Activated B cell treated with CpG ODN at 0.5 μM for 24 hours (primary cell): ENCODE measurements at places on chromosomes 6 and 20. TPM values are rescaled to one million over a fixed set of nuclear protein-coding genes. Genes with fewer than 3 reads are reported as not detected.

DNA sequence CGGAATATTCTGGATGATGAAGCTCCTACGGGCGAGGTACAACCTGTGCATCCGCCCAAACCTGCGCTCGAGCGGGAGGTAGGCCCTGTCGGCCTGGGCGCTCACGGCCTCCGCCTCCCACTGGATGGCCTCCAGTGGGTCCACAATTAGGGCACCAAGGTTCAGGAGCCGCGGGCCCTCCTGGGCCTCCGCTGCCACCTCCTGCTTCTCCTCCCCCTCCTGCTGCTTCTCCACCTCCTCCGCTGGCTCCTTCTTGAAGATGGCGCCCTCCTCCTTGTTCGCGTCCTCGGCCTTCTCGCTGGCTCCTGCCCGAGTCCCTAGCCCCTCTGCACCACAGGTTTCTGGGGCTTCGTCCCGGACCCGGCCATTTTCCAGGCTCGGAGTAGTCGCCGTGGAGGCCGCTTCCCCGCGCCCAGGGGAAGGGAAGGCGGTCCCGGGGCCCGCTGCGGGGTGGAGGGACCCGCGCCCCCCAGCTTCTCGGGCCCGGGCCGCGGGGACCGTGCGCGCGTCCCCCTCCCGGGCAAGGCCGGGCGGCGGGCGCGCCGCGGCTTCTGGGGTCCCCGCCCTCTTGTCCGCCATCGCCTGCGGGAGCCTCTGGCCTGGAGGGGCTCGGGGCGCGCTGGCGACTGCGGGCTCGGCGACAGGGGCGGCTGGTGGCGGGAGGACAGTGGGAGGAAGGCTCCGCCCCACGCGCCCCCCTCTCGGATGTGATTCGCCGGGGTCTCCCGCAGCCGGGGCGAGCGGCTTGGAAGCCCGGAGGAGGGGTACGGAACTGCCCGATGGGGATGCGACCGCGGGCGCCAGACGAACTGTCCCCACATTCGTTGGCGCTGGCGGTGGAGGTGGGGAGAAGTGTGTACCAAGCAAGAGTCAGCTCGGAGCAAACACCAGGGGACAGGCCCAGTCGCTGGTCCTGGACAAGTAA, 17.6 kb downstream of the PLAGL2 start:
- H3K36me3 ChIP-seq: peaks cover 19% of the 10 kb centered on the region
- no peak for DNase-seq
- H3K4me1 ChIP-seq: peaks cover 16% of the 10 kb centered on the region
- H3K27me3 ChIP-seq: peaks cover 4% of the 10 kb centered on the region
- no peak overlapping the region for H3K27ac ChIP-seq

DNA sequence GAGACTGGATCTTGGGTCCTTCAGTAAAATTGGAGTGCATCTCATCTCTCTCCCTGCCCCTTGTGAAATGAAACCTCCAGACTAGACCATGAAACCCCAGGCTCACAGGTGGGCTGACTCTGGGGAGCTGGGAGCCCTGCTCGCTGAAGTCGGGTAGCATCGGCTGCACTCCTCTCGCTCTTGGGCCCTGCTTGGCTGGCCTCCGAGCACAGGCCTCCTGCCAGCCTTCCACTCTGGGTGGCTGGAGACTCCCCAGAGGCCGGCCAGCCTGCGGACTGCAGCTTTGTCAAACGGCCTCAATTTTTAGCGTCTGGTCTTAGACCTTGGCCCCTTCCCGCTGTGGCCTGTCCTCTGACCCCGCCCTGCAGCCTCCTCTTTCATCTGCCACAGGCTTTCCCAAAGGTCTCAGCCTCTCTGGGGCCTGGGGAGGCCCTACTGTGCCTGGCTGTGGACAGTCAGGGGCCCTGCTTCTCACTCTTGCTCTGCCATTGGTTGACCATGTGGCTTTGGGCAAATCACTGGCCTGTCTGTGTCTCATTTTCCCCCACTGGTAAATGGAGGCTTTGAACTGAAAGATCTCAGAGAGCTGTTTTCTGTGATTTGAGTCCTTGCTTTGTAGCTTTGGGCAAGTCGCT, 45.1 kb downstream of the SRC start:
- no peak overlapping the region for H3K27ac ChIP-seq
- H3K27me3 ChIP-seq: no peaks in the 10 kb centered on the region
- peaks cover 2% of the 10 kb centered on the region for H3K4me1 ChIP-seq
- peaks cover 21% of the 10 kb centered on the region for H3K36me3 ChIP-seq

DNA sequence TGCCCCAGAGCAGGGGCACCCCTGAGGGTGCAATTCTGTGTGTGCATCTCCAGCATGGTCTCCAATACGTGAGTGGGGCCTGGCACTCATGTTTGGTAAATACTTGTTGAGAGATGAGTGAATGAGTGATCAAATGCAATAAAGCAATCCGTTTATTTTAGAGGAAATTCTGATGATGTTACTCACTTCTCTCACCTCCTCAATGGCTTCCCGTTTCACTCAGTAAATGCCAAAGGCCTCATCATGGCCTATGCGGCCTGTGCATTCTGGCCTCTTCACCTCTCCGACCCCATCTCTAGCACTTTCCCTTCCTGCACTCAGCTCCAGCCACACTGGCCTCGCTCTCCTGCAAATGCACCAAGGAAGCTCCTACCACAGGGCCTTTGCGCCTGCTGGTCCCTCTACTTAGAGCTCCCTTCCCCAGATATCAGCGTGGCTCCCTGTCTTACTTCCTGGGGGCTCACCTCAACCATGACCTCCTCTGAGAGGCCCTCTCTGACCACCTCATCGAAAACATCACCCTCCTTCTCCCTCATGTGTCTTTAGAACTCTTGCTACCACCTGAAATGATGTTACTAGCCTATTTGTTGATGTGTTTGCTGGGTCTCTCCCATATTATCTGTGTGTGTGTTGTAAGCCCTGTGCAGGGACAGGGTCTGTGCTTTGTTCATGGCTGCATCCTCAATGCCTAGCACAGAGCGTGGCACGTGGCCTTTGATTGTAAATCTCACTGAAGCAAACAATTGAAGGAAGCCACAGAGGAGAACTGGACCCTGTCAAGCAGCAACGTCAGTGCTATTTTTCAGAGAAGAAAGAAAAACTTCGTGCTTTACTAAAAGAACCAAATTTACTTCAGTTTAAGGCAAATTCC, 42.6 kb downstream of the RAB44 start:
- H3K27me3 ChIP-seq: no peaks in the 10 kb centered on the region
- DNase-seq: no peak
- peaks cover 74% of the 10 kb centered on the region for H3K4me1 ChIP-seq
- peak overlapping the region; percentile 77 for H3K27ac ChIP-seq
- H3K4me3 ChIP-seq: peak overlapping the region; percentile 42
- peaks cover 34% of the 10 kb centered on the region for H3K36me3 ChIP-seq

GRCh38 chr6:70385901-70386300, 27.4 kb upstream of the FAM135A start:
- no peaks in the 10 kb centered on the region for H3K36me3 ChIP-seq
- H3K27me3 ChIP-seq: peaks cover 9% of the 10 kb centered on the region
- H3K4me3 ChIP-seq: no peak overlapping the region
- no peak for DNase-seq
- no peak overlapping the region for H3K27ac ChIP-seq

- H3K27me3 ChIP-seq: no peaks in the 10 kb centered on the region
- DNase-seq: peak; percentile 79
- no peaks in the 10 kb centered on the region for H3K36me3 ChIP-seq
- peaks cover 4% of the 10 kb centered on the region for H3K4me1 ChIP-seq
- no peak overlapping the region for H3K4me3 ChIP-seq
These were observed 3.5 kb downstream of the MYLK2 start for GRCh38 chr20:31822421-31823330.

DNA sequence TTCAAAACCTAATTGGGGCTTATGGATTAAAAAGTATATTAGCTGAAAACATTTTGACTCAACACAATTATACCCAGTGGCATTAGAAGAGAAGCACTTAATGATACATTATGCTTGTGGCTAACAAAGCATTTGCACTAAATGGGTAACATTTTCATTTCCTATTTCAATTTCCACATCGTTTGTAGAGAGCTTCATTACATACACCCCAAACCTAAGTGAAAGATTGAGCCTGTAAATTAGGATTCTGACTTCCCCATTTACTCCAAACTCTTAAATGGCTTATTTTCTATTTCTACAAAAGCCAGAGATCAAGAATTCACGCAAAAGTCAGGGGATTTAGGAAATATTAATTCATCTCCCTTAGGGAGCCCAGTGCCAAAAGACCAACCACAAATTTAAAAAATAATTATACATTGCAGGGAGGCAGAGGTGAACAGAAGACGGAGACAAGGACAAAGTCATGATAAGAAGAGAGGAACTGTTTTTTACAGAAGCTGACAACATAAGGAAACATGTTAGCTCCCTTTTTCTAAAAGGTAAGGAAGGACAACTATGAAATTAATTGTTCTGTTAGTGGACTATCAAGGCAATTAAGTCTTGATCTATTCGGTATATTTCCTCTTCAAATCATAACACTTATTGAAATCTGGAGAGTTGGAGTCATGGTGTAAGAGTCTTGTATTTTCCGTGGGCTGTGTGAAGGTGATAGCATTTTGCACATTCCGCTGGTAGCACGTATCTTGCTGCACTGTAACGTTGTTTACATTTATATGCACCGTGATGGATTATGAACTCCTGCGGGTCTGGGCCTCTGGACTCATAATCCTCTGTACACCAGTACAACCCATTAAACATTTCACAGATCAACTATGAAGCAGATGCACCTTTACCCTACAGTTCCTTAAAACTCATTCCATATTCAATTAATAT, 24.8 kb upstream of the EZR start:
- H3K4me1 ChIP-seq: peaks cover 35% of the 10 kb centered on the region
- peak overlapping the region; percentile 28 for H3K4me3 ChIP-seq

- H3K4me1 ChIP-seq: peaks cover 52% of the 10 kb centered on the region
- peak overlapping the region; percentile 2 for H3K4me3 ChIP-seq
- DNase-seq: no peak
- H3K27ac ChIP-seq: peak overlapping the region; percentile 85
These were observed 1.9 kb upstream of the BACH2 start for GRCh38 chr6:90298459-90299053.

DNA sequence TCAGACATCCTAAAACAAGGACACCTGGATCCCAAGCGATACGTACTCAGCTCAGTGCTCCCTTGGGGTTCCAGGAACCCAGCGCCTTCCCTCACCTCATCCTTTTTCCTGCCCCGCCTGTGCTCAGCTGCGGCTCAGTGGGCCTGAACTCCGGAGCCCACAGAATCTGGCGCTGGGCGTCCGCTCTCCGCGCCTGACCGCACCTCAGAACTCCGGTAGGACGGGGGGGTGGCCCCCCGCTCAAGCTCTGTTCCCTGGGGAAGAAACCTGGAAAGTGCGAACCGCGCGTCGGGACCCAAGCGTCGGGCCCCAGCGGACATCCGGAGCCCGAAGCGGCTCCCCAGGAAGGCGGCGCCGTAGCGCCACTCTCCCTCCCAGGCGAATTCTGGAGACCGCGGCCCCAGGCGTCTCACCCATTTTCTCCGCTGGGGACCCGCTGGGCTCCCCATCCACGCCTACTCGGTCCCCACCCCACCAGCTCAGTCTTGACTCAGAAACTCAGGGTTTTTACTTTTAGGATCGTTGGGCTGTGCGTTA, 336 bp upstream of the LY6G5C start:
- H3K4me1 ChIP-seq: peaks cover 39% of the 10 kb centered on the region
- DNase-seq: peak; percentile 45
- H3K27ac ChIP-seq: peak overlapping the region; percentile 24
- H3K36me3 ChIP-seq: peaks cover 11% of the 10 kb centered on the region

- no peaks in the 10 kb centered on the region for H3K4me1 ChIP-seq
- no peak for DNase-seq
- H3K4me3 ChIP-seq: no peak overlapping the region
- no peaks in the 10 kb centered on the region for H3K36me3 ChIP-seq
- no peak overlapping the region for H3K27ac ChIP-seq
These were observed 630.6 kb downstream of the GRIK2 start for GRCh38 chr6:102023977-102024657.

- H3K36me3 ChIP-seq: no peaks in the 10 kb centered on the region
- H3K4me3 ChIP-seq: peak overlapping the region; percentile 47
- no peaks in the 10 kb centered on the region for H3K27me3 ChIP-seq
- DNase-seq: no peak
- H3K4me1 ChIP-seq: peaks cover 28% of the 10 kb centered on the region
These were observed 32.5 kb upstream of the PIM1 start for GRCh38 chr6:37137201-37138090.

GRCh38 chr6:159062976-159063375, 18.2 kb upstream of the TAGAP start:
- H3K36me3 ChIP-seq: no peaks in the 10 kb centered on the region
- peak overlapping the region; percentile 50 for H3K4me3 ChIP-seq
- H3K4me1 ChIP-seq: peaks cover 75% of the 10 kb centered on the region
- no peak for DNase-seq
- H3K27ac ChIP-seq: peak overlapping the region; percentile 95

- H3K36me3 ChIP-seq: no peaks in the 10 kb centered on the region
- no peaks in the 10 kb centered on the region for H3K4me1 ChIP-seq
- no peak overlapping the region for H3K4me3 ChIP-seq
- H3K27ac ChIP-seq: no peak overlapping the region
- H3K27me3 ChIP-seq: peaks cover 7% of the 10 kb centered on the region
These were observed 9.4 kb upstream of the COL9A1 start for GRCh38 chr6:70312165-70312745.

GRCh38 chr6:41503827-41504465, 42.2 kb upstream of the FOXP4 start:
- H3K27me3 ChIP-seq: no peaks in the 10 kb centered on the region
- peak; percentile 58 for DNase-seq
- peaks cover 43% of the 10 kb centered on the region for H3K4me1 ChIP-seq
- H3K4me3 ChIP-seq: peak overlapping the region; percentile 82
- H3K36me3 ChIP-seq: no peaks in the 10 kb centered on the region

DNA sequence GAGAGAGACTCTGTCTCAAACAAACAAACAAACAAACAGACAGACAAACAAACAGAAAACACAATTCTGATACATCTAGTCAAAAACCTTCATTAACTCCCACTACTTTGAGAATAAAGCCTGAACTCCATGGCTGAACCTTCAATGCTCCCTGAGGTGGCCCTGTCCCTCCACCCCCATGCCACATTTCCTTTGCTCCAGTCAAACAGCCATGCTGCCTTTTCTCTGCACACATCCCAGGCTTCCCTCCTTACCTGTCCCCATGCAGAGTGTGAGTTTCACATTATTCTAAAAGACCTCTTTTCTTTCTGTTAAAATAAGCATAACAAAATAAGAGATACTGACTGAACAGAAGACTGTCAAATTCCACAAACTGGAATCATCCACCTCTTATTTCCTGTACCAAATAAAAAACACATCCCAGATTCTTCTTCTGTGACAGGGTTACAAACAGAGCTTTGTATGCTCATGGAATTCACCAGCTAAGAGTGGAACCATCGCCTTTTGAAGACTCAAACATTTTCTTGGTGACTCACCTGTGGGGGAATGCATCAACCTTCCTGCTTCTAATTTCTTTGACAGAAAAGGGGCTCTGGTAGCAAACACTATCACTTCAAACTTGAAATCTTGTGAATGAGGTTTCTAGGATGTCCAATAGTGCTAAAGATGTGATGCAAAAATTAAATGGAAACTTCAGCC, 71.0 kb upstream of the SLC22A16 start:
- peaks cover 15% of the 10 kb centered on the region for H3K4me1 ChIP-seq
- no peak overlapping the region for H3K27ac ChIP-seq
- H3K4me3 ChIP-seq: no peak overlapping the region
- DNase-seq: no peak

- peak within 1 kb of the TSS; percentile 81 for H3K4me3 ChIP-seq
- peaks cover 33% of the 10 kb centered on the region for H3K4me1 ChIP-seq
- no peaks in the 10 kb centered on the region for H3K27me3 ChIP-seq
- peak; percentile 84 for DNase-seq
- peak within 1 kb of the TSS; percentile 61 for H3K27ac ChIP-seq
These were observed at the start of gene PPDPF for GRCh38 chr20:63520504-63520933. Gene PPDPF (plus strand): TSS chr20:63520765. CDS start chr20:63521309, 544 bp downstream.

PI16 gene
- 0.10 and 0.78 TPM in 2 replicates for total RNA-seq

ADAM33 gene
- total RNA-seq: not detected in 2 replicates

GPR6 gene
- not detected in 2 replicates for total RNA-seq

BPIFB4 gene
- not detected in 2 replicates for total RNA-seq
